ENCODE measurements at places on chromosomes 16 and 17. TPM values are rescaled to one million over a fixed set of nuclear protein-coding genes. Genes with fewer than 3 reads are reported as not detected.

- DNase-seq, result no peak
These were observed 25.5 kb upstream of the RFFL start for GRCh38 chr17:35088881-35089585.

DNA sequence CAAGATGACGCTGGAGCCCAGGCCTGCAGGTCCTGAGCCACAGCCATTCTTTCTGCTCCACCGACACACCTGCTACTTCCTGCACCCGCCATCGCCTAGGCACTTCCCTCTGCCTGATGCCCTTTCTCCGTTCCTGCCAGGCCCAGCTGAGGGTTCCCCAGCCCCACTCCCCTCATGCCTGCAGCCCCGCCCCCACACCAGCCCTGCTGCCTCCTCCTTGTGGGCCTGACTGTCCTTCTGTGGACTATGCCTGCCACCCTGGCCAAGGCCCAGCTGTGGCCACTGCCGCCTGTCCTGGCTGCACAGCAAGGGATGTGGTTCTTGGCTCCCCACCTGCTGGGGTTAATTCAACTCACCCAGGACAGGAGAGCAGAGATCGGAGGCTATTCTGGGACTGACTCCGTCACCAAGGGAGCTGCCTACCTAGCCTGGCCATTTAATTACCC is 7.5 kb downstream of the NATD1 start:
- DNase-seq, result no peak

GRCh38 chr16:53773881-53774280 is 69.9 kb downstream of the FTO start:
- DNase-seq, result no peak

GRCh38 chr16:7532534-7532933 is 199.9 kb downstream of the RBFOX1 start:
- no peak for DNase-seq

The KRTAP4-6 gene
- not detected for total RNA-seq

GRCh38 chr17:79657861-79658810 is 47.3 kb upstream of the RBFOX3 start:
- DNase-seq, result no peak
